Liver (tissue), 10 donors: ENCODE measurements at places on chromosomes 7 and 10. TPM values are rescaled to one million over a fixed set of nuclear protein-coding genes. Genes with fewer than 3 reads are reported as not detected.

The CALML5 gene
- total RNA-seq, result not detected

The AZGP1 gene
- 952 TPM for total RNA-seq

The LRRC61 gene
- 12.0 TPM for total RNA-seq

DNA sequence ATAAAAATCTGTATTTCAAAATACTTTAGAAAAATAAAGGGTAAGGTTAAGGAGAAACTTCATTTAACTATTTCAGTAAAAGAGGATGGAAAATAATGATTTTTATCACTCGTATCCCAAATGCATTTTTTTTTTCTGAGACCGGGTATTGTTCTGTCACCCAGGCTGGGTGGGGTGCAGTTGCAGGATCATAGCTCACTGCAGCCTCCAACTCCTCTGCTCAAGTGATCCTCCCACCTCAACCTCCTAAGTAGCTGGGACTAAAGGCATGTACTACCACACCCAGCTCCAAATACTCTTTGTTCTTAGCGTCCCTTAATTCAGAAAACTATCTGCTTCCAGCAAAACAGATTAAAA lies 11.8 kb downstream of the KMT2C start:
- DNase-seq, result no peak

DNA sequence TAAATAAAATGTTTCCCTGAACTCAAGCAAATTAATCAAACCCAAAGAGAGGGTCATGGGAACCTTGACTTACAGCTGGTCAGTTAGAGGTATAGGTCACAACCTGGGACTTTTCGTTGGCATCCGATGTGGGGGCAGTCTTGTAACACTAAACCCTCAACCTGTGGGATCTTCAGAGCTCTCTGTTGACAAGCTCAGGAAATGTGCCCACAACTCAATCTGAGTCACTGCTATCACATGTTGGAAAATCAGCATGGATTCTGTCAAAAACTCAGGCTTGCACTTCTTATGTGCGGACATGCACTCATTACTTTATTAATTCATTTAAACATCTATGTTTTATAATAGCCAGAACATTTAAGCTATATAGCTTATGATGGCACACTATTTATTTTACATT lies 424.6 kb upstream of the SORCS1 start:
- DNase-seq, result no peak

- DNase-seq, result no peak
Observed at GRCh38 chr10:16902606-16903005, 85.4 kb upstream of the RSU1 start.

DNA sequence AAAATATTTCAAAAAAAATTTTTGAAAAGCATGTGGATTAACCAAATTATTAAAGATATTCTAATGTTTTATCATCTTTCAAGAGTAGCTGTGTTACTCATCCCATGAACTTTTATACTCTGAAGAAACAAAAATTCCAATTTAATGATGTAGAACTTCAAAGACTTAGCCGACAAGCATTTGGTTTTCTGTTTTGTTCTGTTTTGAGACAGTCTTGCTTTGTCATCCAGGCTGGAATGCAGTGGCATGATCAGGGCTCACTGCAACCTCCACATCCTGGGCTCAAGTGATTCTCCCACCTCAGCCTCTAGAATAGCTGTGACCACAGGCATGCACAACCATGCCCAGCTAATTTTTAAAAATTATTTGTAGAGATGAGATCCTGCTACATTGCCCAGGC lies 17.8 kb upstream of the LCOR start:
- no peak for DNase-seq
